Renal pelvis (tissue), 12 donors: ENCODE measurements at places on chromosomes 2 and 18.

DNA sequence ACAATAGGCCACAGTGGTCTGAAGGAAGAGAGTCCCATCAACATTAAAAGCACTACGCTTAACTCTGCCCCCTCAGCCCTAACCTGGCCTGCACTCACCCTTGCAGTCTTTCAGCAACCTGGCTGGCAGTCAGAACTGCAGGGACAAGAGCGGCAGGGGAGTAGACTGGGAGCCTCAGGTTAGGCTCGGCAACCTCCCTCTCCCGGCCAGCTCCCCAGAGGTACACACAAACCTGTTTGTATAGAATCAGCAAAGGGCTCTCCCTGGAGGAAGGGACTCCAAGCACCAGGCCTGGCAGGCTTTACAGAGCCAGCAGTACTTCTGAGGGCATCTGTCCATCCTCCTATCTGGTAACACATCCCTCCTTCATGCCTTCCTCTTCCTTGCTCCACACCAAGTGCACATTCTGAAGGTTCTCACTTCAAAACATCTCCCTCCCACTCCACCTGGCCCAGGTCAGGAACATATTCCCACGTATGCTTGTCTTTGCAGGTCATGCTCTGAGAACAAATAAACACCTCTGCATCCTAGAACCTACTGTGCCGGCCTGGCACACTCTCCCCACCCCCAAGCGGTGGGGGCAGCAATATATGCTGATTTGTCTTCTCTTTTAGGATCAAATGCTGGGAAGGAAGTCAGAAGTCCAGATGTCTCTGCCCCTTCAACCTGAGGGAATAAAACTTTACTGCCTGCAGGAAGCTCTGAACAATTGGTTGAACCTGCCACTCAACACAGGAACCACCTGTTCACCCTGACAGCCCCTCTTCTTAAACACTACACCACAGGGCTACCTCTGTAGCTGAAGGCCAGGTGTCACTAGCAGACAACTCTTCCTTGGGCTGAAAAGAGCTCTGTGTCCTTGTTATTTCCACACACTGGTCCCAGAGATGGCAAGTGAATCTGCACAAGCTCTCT lies 12.6 kb upstream of the SFXN5 start:
- no peak for DNase-seq

DNA sequence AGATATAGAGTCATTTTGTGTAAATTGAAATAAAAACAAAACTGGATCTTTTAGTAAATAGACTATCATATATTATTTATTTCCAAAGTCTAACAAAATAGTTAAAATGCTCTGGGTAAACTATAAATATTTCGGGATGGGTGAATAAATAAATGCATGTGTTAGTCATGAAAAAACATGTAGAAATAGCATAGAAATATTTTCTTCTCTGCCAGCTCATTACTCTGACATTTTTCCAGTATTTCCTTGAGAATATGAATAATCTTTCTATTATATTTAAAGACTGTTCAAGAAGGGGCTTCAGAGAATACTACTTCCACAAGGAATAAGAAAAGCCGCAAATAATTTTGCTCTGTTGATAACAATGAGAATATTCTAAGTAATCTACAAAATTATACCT lies 880.4 kb downstream of the TRIB2 start:
- DNase-seq = no peak

- DNase-seq = no peak
Measured at GRCh38 chr2:106892048-106892447, 6.1 kb upstream of the ST6GAL2 start.

GRCh38 chr2:46340740-46341420 lies 43.7 kb downstream of the EPAS1 start:
- DNase-seq = no peak

DNA sequence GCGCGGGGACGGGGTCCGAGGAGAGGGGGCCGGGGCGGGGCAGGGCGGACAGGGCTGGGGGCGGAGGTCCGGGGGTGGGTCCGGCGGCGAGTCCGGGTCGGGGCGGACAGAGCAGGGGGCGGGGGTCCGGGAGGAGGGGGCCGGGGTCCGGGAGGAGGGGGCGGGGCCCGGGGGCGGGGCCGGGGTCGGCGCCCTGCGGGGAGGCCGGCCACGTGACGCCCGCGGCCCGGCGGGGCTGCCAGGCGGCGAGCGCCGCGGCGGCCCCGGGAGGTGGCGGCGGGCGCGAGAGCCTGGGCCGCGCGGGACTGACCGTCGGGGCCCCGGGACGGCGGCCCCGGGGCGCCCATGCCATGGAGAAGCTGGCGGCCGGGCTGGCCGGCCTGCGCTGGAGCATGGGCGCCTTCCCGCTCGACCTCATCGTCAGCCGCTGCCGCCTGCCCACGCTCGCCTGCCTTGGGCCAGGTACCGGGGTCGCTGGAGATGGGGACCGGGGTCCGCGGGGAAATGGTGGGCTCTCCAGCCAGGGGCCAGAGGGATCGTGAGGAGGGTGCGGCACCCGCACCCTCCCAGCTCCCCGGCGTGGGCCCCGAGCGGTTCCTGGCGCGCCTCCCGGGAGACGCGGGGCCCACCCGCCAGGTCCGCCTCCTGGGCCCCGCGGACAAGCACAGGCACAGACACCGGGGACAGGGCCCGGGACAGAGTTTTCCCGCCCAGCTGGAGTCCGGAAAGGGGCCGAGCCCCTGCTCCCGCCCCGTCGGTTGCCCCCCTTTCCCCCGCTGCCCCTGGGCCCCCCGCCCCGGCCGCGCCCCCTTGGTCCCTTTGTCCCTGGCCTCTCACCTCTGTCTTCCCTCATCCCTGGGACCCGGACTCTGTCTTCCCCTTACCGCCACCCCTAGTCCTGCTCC lies at the start of gene GAREM2:
Gene GAREM2 (plus strand): TSS at position 218 of the 905 bp plus-strand sequence. CDS start 133 bp downstream, at position 351.
- no peak for DNase-seq

DNA sequence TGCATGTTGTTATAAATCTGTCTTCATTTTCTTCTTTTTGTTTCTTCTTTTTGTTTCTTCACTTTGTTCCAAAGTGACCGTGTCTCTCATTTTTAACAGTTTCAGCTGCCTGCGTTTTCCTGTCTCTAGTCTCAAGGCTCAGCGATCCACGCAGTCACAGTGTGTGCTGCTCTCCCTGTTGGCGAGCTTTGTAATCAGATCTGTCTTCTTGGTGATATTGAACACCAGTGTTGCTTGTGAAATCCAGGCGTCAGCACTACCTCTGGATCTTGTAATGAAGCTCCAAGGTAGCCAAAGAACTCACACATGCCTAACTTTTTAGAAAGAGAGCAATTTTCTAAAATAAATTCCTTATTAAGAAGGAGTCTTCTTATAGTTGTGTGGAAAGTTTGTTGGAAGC lies 13.2 kb downstream of the SNTG2 start:
- no peak for DNase-seq

DNA sequence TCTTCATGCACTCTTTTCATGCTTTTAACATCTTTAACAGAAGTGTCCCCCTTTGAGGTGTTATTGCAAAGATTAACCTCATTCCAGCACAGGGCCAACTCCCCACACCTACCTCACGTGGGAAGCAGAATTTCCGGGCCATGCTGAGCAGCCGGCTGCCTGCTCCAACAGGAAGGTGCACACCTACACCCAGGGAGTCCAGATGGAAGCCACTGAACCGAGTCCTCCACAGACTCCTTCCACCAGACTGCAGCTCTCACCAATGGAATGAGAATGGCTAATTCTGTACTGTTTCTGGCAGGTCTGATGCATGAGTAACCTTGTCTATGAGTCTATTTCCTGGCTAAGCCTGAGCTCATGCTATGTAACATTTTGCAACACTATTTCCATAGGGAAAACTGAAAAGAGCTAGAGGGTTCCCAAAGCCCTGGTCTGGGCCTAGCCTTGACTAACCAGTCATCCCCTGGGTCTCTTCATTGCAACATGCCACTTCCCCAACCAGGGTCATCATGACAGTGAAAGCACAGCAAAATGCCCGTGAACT lies 11.0 kb downstream of the ERFE start:
- no peak for DNase-seq

- DNase-seq = no peak
Measured at GRCh38 chr2:150811259-150811855, 323.9 kb upstream of the RND3 start.

DNA sequence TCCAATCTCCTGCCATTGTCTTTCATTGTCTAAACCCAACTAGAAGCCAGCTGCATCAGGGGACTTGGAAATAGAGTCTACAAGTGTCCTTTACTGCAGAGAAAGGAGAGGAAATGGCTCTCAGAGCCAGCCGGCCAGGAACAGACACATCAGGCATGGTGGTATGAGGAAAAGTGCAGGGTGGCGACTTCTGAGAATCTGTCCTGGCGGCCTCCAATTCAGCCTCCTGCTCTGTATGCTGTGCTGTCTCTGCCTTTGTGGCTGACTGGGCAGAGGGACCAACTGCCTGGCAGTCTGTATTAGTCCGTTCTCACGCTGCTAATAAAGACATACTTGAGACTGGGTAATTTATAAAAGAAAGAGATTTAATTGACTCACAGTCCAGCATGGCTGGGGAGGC lies 36.8 kb upstream of the AQP4 start:
- DNase-seq = no peak

DNA sequence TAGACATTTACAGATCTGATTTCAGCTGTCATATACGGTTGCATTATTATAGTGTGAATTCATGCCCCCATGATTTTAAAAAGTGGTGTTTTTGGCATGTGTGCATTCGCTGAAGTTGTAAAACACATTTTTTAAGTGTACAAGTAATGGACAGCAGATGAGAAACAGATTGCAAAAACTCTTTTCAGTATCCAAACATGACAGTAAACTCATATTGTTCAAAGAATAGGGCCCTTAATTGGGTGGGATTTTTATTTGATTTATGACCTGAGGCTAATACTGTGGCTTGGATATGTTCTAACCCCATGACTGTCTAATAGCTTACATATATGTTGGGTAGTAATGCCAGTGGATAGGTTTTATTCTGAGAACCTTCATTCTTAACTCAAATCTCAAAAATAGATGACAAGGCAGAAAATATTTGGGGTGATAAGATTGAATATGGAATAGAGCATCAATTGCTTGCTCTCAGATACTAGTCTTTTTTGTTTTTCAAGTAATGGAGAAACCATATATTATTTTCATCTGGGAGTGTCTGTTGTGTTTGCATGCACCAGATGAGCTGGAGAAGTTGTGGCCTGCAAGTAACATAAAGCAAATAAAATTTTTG lies 118.6 kb downstream of the PARD3B start:
- DNase-seq = no peak

DNA sequence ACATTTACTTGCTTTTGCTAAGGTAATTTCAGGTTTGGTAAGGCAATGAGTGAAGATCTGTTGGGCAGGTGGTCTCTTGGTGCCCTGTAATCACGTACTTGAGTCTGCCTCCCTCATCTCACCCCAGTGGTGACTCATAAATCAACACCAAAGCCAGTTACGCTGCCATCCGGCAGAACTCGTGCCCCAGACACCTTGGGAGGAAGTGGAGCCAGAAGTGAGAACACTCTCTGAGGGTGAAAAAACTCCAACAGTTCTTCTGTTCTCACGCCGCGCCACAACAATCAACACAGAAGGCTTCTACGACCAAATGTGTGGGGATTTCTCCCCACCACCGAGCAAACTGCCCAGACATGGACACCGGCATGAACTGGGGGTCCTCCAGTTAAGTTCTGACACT lies 206.2 kb downstream of the ARL4C start:
- no peak for DNase-seq

- no peak for DNase-seq
Measured at GRCh38 chr18:73992242-73993022, 155.2 kb downstream of the FBXO15 start.

- DNase-seq = no peak
Measured at GRCh38 chr2:196725218-196725617, 74.3 kb downstream of the GTF3C3 start.

DNA sequence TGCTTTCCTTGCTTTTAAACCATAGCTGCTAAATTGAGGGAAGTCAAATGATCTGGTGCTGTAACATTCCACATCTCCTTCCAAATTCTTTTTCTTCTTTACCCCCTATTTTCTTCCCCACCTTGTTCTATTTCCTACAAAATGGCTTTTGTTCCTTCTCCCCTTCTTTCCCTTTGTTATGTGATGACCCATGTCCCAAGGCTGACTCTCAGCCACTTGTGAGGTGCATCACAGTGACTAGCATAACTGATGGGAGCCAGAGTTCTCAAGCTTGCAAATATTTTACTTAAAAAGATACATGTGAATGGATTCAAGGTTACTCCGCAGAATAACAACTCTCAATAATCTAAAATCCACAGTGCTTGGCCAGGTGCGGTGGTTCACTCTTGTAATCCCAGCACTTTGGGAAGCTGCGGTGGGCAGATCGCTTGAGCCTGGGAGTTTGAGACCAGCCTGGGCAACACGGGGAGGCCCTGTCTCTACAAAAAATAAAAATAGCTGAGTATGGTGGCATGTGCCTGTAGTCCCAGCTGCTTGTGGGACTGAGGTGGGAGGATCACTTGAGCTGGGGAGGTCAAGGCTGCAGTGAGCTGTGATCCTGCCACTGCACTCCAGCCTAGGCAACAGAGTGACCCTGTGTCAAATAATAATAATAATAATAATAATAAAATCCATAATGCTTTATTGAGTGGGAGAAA lies 100.1 kb upstream of the CERS6 start:
- DNase-seq = no peak

- no peak for DNase-seq
Measured at GRCh38 chr2:161416708-161417437, 776 bp downstream of the TBR1 start.

- DNase-seq = no peak
Measured at GRCh38 chr2:224816816-224817215, 100.7 kb upstream of the CCDC195 start.

GRCh38 chr2:133063775-133064174 lies 393.8 kb upstream of the LYPD1 start:
- DNase-seq = peak; percentile 74

- no peak for DNase-seq
Measured at GRCh38 chr2:106843910-106844250, 42.1 kb downstream of the ST6GAL2 start.
